ENCODE measurements at places on chromosomes 7 and 10.
A peak's percentile ranks its signal among the peaks of the same experiment; 100 is the strongest.

- DNase-seq = no peak
These were observed 13.5 kb downstream of the LRRC20 start for GRCh38 chr10:70368774-70369482.

- DNase-seq = no peak
These were observed 1043.2 kb upstream of the C7orf33 start for GRCh38 chr7:147547252-147547897.

- no peak for DNase-seq
These were observed 173.0 kb upstream of the ADCY1 start for GRCh38 chr7:45401155-45401554.

- no peak for DNase-seq
These were observed 14.8 kb downstream of the NPS start for GRCh38 chr10:127563718-127564553.

- no peak for DNase-seq
These were observed 175.3 kb downstream of the DIP2C start for GRCh38 chr10:514137-514671.

DNA sequence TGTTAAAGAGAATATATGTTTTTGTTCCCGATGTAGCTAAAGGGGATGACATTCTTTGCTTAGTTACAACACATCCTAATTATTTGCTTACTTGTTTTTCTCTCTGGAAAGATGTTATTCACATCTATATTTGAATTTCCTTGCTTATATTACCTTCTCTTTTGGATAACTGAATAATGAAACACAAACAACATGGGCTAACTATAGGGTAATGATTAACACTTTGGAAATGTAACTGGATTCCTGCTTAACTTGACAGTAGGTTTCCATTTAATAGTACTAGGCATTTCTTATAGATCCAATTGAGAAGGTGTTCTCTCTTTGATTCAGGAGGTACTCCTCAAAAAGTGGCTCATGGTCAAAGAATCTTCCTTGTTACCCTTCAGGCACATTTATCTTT lies 141.1 kb downstream of the CCSER2 start:
- DNase-seq = no peak

- DNase-seq = no peak
These were observed 213.0 kb upstream of the CHRM2 start for GRCh38 chr7:136655414-136655813.

DNA sequence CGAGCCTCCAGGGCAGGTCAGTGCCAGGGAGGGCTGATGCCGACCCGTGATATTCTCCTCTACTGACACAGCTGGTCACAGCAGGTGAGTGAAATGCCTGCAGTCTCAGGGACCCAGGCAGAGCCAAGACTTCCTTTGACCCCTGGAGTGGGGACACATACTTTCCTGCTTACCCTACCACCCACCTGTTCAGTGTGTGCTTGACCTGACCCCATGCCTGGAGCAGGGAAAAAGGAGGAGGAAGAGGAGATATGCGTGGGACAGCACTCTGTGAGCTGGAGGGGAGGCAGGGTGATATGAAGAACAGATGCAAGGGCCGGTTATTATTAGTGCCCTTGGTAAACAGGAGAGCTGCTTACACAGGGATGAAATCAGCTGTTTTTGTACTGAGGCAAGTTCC lies 40.8 kb upstream of the WIPF3 start:
- DNase-seq = no peak

DNA sequence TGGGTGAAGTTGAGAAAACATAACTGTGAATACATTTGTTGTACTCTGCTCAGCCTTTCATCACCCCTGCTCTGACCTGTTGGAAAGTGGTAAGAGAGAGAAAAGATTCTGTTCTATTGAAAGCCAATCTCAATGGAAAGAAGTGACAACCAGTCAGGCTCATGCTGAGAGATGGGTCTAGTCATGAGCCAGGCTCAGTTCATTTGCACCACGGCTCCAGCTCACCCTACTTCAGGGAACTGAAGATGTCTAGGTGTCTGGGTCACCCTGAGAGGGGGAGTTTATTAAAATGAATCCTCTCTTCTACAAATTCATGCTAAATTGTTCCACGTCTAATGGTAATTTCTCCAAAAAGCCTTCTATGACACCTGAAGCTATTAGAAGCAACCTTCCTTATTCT lies 12.1 kb upstream of the FAS start:
- no peak for DNase-seq

- no peak for DNase-seq
These were observed 21.9 kb downstream of the MNX1 start for GRCh38 chr7:156988343-156989185.

GRCh38 chr7:141986923-141987322 lies 8.8 kb upstream of the MGAM start:
- DNase-seq = no peak

DNA sequence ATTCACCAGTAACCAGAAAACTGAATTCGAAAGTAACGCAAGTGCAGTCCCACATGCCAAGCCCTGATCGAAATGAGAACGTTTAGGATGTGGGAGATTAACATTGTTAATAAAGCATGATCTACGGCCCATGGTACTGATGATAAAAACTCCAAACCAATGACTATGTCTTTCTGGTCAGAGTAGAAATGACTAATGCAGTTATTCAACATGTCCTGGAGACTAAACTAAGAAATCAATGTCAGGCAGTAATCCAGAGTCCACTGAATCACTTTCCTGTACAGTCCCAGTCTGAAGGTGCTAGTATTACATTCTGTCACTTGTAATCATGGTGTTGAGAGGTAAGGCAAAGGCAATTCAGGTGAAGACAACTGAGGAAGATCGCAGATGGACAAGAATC lies 14.4 kb downstream of the NPSR1 start:
- DNase-seq = no peak

- no peak for DNase-seq
These were observed 694 bp downstream of the C10orf62 start for GRCh38 chr10:97590082-97590747.

DNA sequence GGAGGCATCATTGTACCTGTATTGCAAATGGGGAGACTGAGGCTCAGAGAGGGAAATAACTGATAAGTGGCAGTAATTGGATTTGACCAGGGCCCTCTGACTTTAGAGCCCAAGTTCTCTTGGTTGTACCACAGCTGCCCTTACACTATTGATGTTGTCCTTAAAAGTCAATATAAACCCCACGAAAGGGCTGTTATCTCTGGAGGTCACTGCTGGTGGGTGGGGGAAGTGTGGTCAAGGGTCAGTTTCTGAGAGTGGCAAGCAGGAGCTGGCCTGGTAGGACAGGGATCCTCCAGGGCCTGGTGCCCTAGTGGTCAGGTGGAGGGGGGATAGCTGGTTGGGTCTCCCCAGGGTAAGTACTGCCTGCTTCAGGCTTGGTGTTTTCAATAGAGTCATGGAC lies 44.2 kb upstream of the AQP1 start:
- no peak for DNase-seq

GRCh38 chr7:96202102-96202501 lies 119.8 kb downstream of the SLC25A13 start:
- DNase-seq = no peak

GRCh38 chr10:35208949-35209613 lies 82.4 kb downstream of the CREM start:
- DNase-seq = no peak

DNA sequence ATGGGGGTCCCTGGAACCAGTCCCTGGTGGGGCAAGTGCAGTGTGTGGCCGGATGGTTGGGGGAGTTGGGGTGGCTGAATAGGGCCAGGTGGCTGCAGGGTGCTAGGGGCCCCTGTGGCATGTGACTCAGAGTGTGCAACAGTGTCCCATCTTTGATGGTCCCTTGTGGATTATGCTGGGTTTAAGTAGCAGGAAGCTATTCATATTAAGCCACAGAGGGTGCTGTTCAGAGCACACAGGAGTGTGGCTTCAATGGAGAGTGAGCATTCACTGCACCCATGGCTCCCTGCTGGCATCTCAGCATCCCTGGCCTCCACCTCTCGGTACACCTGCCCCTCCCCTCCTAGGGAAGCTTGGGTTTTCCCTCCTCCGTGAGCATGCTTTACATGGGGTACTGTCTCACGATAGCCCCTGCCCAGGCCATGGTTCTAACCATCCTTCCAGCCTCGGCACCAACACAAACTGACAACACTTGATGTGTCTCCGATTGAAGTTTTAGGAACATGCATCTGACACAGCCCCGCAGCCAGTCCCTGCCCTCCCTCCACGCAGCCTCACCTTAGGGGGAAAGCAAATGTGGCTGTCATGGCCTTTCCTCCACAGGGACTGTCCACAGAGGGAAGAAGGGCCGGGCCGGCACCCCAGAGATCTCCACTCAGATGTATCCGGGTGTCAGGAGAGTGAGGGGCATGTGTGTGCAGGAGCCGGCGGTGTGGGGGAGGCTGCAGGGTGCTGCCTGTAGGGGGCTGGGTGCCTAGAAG lies 30.4 kb upstream of the PPIF start:
- DNase-seq = no peak

DNA sequence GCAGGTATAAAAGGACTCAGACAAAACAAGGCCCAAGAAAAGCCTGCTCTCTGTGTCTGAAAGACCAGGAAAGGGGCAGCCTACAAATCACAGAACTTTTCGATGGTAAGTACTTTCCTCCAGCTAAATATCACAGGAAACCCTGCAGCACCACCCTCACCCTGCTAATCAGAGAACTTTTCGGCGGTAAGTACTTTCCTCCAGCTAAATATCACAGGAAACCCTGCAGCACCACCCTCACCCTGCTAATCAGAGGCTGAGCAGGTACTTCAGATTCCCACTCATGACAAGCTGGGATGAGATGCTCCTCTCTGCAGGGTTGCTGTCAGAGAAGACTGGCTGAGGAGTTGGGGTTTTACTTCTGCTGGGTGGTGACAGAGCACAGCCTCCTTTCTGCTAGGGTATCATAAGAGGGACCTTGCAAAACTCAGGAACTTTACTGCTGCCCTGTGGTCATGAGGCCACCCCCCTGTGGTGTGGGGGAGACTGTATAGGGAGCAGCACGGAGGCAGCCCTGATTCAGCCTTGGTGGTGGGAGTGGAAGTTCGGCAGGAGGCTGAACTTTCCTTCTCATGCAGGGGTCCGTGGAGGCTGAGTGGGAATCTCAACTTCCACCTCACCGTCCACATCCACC lies 7.2 kb downstream of the WDR37 start:
- DNase-seq = peak; percentile 24

- no peak for DNase-seq
These were observed 36.2 kb downstream of the HERPUD2 start for GRCh38 chr7:35658606-35659201.

DNA sequence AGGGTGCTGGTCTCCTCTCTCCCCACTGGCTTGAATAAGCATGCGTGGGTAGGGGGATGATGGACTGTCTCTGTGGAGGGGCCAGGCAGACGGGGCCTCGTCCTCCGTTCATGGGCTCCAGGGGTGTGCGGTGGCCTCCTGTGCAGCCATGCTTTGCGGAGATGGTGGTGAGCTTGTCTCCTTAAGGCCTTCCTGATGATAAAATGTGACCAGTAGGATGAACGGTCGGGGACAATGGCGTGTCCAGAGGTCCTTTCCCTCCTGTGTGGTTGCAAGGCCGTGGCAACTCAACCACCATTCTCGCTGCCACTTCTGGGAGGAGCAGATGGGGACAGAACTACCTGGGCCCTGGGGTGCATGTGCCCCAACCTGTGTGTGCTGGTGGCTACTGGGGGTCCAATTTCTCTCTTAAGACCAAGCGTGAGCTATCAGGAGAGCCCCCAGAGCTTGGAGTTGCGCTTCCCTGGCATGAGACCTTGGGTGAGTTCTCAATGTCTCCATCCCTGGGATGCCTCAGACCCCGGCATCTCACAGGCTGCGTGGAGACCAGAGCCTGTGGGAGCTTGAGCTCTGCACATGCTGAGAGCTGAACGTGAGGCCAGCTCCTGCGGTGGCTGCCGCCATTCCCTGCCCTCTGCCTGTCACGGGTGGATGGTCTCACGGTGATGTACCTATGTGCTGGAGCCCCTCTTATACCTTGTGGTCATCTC lies 112.2 kb downstream of the INPP5A start:
- no peak for DNase-seq

DNA sequence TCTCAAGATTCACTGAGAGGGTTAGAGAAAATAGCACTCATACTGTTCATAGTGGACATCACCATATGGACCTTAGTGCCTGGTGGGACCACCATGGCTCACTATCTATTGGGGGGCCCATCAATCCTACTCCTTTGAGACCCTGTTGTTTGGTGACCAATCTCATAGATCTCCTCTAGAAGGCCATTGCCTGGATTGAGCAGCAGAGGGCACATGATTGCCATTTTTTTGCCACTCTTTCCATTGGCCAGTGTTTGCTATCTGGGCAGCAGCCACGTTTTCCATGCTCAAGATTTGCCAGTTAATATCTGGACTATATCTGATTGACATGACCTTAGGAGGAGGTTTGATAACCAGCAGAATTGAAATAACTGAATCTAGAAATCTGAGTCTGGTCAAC lies 244.5 kb downstream of the ITGB1 start:
- DNase-seq = no peak

GRCh38 chr10:77267703-77268675 lies 369.6 kb downstream of the KCNMA1 start:
- DNase-seq = no peak

- no peak for DNase-seq
These were observed 17.8 kb upstream of the ERCC6 start for GRCh38 chr10:49556723-49557122.

DNA sequence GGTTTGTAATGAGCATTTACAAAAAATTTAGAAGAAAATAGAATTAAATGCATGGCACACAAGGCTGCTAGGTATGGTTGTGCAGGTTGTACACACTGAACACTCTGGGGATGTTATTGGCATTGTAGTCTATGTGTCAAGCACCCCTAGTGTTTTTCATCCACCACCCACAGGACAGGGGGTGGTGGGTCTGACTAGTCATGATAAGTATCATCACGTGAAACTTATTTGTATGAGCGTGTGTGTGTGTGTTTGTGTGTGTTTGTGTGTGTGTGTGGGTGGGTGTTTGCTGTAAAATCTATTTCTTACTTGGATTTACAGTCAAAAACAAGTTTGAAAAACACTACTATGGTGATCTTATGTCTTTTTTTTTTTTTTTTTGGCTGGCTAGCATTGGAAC lies 66.5 kb downstream of the MAP3K8 start:
- DNase-seq = no peak

- DNase-seq = no peak
These were observed 209.5 kb downstream of the FAM107B start for GRCh38 chr10:14565199-14565598.

DNA sequence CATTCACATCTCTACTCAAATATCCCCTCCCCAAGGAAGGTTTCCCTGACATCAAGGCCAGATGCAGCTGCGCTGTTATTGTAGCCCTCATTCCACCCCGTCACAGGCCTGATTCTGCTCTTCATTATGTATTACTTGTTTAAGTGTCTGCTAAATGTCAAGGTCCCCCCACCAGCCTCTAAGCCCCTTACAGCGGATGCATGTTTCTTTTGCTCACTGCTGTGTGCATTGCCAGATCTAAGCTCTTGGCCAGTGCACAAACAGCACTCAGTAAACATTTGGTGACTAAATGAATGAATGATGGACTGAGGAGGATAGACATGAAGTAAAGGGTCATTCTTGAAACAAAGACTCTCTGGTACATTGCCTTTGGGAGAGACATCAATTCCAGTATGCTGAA lies 90.6 kb downstream of the NEBL start:
- no peak for DNase-seq

- DNase-seq = no peak
These were observed 76.6 kb downstream of the CNNM2 start for GRCh38 chr10:102994531-102995295.
